ENCODE measurements at places on chromosomes 1 and 21. TPM values are rescaled to one million over a fixed set of nuclear protein-coding genes. Genes with fewer than 3 reads are reported as not detected.
A peak's percentile ranks its signal among the peaks of the same experiment; 100 is the strongest.

- no peak overlapping the region for H3K27ac ChIP-seq
- DNase-seq = peak; percentile 23
- no peak overlapping the region for H3K4me3 ChIP-seq
- no peaks in the 10 kb centered on the region for H3K36me3 ChIP-seq
- H3K4me1 ChIP-seq = peaks cover 8% of the 10 kb centered on the region
Observed at GRCh38 chr1:109624201-109625010, 4.8 kb downstream of the AMPD2 start.

- no peaks in the 10 kb centered on the region for H3K4me1 ChIP-seq
- no peaks in the 10 kb centered on the region for H3K27me3 ChIP-seq
- no peaks in the 10 kb centered on the region for H3K36me3 ChIP-seq
- DNase-seq = no peak
- no peak overlapping the region for H3K4me3 ChIP-seq
Observed at GRCh38 chr1:203063287-203063686, 22.5 kb downstream of the MYOG start.

GRCh38 chr1:194252199-194252598 lies 1065.8 kb upstream of the B3GALT2 start:
- no peaks in the 10 kb centered on the region for H3K36me3 ChIP-seq
- no peak overlapping the region for H3K4me3 ChIP-seq
- no peak overlapping the region for H3K27ac ChIP-seq
- no peaks in the 10 kb centered on the region for H3K27me3 ChIP-seq
- no peak for DNase-seq

DNA sequence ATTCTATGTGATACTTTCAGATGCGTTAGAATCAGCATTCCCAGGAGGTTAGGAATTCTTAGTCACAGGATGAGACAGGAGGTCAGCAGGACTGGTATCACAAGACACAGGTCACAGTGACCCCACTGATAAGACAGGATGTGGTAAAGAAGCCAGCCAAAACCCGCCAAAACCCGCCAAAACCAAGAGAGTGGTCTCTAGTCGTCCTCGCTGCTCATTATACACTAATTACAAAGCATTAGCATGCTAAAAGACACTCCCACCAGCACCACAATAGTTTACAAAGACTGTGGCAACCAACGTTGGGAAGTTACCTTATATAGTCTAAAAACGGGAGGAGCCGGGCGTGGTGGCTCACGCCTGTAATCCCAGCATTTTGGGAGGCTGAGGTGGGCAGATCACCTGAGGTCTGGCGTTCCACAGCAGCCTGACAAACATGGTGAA lies 13.9 kb upstream of the ACTA1 start:
- H3K4me3 ChIP-seq = no peak overlapping the region
- no peaks in the 10 kb centered on the region for H3K4me1 ChIP-seq
- no peak overlapping the region for H3K27ac ChIP-seq
- no peaks in the 10 kb centered on the region for H3K36me3 ChIP-seq
- DNase-seq = no peak

The RNU11 gene
- not detected for total RNA-seq

DNA sequence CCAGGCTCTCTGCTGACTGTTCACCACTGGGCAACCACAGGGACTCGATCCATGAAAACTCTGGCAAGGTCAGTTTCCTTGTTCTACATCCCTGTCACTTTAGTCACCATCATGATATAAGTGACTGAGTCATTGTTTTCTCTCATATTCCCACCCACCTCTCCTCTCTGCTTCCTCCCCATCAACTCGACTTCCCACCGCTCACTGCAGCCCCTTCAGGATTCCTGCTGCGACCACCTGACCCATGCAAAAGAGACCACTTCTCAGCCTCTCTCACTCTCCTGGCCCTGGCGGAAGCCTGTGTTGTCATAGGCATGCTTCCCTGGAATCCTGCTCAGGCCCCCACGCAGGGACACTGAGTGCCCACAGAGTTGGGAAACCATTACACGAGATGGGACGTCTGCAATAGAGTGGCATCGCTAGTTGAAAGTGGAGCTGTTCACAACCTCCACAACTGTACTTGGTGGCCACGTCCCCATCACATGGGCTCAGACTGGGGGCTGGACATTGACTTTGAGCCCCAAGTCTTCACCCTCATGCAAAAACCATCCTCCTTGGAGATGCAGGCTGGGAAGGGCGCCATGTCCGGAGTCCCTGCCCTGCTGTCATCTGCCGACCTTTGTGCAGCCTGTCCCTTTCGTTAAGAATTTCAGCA lies 1.8 kb upstream of the TFF2 start:
- H3K4me1 ChIP-seq = no peaks in the 10 kb centered on the region
- H3K27me3 ChIP-seq = no peaks in the 10 kb centered on the region
- DNase-seq = no peak
- H3K4me3 ChIP-seq = no peak overlapping the region

The RXFP4 gene
- total RNA-seq = not detected

GRCh38 chr1:42922687-42923366 lies 35.8 kb downstream of the SLC2A1 start:
- no peak overlapping the region for H3K4me3 ChIP-seq
- no peaks in the 10 kb centered on the region for H3K27me3 ChIP-seq
- no peak overlapping the region for H3K27ac ChIP-seq
- peaks cover 2% of the 10 kb centered on the region for H3K4me1 ChIP-seq
- no peaks in the 10 kb centered on the region for H3K36me3 ChIP-seq
- DNase-seq = no peak

The CHIA gene
- total RNA-seq = not detected

The AKNAD1 gene
- not detected for total RNA-seq

- no peak overlapping the region for H3K4me3 ChIP-seq
- no peaks in the 10 kb centered on the region for H3K36me3 ChIP-seq
- H3K4me1 ChIP-seq = no peaks in the 10 kb centered on the region
- DNase-seq = no peak
Observed at GRCh38 chr1:82578086-82578726, 777.5 kb downstream of the ADGRL2 start.

DNA sequence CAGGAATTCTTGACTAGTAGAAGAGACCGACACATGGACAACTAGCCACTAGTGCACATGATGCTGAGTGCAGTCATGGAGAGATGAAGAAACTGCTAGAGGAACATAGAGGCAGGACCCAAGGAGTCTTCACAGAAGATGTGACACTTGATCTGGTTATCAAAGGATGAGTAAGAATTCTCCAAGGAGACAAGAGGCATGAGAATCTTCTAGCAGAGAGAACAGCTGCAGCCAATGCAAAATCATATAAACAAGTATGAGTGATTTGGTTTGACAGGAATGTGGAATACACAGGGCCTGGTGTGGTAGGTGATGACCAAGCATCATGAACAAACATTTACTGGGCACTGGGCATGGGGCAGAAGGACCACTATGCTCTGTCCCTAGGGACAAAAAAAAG lies 140.9 kb upstream of the CTTNBP2NL start:
- H3K36me3 ChIP-seq = no peaks in the 10 kb centered on the region
- DNase-seq = no peak
- no peaks in the 10 kb centered on the region for H3K27me3 ChIP-seq
- no peak overlapping the region for H3K4me3 ChIP-seq
- no peak overlapping the region for H3K27ac ChIP-seq

DNA sequence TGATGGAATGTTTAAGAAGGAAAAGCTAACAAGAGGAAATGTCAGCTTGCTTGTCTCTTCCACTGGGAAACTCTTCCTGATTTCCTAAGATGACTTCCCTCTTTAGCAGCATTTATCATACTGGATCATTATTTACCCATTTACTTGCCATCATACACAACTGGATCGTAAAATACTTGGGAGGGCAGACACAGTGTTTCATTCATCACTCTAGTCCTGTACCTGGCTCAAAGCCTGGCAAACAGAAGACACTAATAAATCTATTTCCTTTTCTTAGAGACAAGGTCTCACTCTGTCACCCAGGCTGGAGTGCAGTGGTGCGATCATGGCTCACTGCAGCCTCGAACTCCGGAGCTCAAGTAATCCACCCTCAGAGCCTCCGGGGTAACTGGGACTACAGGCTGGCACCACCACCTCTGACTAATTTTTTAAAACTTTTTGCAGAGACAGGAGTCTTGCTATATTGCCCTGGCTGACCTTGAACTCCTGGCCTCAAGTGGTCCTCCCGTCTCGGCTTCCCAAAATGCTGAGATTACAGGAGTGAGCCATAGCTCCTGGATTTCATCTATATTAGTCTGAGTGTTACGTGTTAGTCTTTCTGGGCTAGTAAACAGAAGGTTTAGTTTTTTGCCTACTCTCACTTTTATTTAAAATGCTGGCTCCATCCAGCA lies 574.6 kb downstream of the SMYD3 start:
- DNase-seq = no peak
- no peaks in the 10 kb centered on the region for H3K36me3 ChIP-seq
- H3K4me3 ChIP-seq = no peak overlapping the region
- no peaks in the 10 kb centered on the region for H3K4me1 ChIP-seq
- no peaks in the 10 kb centered on the region for H3K27me3 ChIP-seq

- H3K27me3 ChIP-seq = no peaks in the 10 kb centered on the region
- no peak overlapping the region for H3K27ac ChIP-seq
- H3K4me1 ChIP-seq = no peaks in the 10 kb centered on the region
- no peak for DNase-seq
Observed at GRCh38 chr1:164466001-164466421, 93.0 kb upstream of the PBX1 start.

DNA sequence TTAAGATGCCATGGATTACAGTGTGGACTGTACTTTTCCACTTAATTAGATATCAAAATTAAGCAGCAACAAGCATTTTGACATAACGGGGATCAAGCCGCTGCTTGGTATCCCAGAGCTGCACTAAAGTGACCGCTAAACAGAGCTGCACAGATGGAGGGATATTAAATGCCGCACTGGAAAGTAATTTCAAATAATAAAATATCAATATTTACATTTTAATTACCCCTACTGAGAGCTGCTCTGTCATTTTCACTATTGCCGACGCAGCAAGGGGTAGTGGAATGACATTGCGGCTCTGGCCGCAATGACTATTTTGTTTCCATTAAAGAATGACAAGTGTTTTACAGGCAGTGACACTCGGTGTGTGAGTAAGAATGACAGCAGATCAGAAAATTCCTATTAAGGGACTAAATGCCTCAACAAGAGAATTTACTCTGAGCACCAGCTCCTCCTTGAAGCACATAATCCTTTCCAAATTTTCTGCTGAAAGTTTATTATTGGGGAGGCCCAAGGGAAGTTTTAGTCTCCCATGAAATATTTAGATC lies 109.1 kb upstream of the USH2A start:
- no peak overlapping the region for H3K4me3 ChIP-seq
- DNase-seq = no peak
- no peaks in the 10 kb centered on the region for H3K27me3 ChIP-seq
- H3K36me3 ChIP-seq = no peaks in the 10 kb centered on the region
- no peak overlapping the region for H3K27ac ChIP-seq
- no peaks in the 10 kb centered on the region for H3K4me1 ChIP-seq

DNA sequence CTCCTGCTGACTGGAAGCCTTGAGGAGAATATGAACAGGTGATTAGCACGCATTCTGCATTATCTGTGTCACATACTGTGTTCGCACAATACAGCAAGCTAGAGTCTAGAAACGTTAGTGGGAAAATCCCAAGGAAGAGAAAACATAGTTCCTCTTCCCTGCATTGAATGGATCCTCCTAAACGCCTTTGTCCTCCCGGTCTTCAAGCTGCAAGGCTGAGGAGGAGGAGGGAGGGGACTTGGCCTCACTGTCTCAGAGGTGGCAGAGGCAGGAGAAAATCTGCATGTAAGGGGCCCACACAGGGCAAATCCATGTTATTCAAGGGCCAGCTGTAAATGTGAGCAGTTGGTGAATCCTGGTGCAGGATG lies 34.4 kb downstream of the WNT9A start:
- no peak for DNase-seq
- no peak overlapping the region for H3K4me3 ChIP-seq
- peaks cover 10% of the 10 kb centered on the region for H3K4me1 ChIP-seq
- H3K27ac ChIP-seq = no peak overlapping the region
- H3K27me3 ChIP-seq = no peaks in the 10 kb centered on the region
- H3K36me3 ChIP-seq = no peaks in the 10 kb centered on the region

The FAM72C gene
- total RNA-seq = 0.37 TPM

GRCh38 chr1:119964673-119965363 lies 68.5 kb upstream of the ADAM30 start:
- peaks cover 20% of the 10 kb centered on the region for H3K4me1 ChIP-seq
- no peak for DNase-seq
- H3K27ac ChIP-seq = peak overlapping the region; percentile 8
- H3K36me3 ChIP-seq = no peaks in the 10 kb centered on the region
- no peaks in the 10 kb centered on the region for H3K27me3 ChIP-seq

- no peak overlapping the region for H3K27ac ChIP-seq
- no peaks in the 10 kb centered on the region for H3K27me3 ChIP-seq
- no peak overlapping the region for H3K4me3 ChIP-seq
- no peak for DNase-seq
Observed at GRCh38 chr1:18422076-18422777, 58.5 kb upstream of the KLHDC7A start.

The FCRL1 gene
- total RNA-seq = not detected

GRCh38 chr21:21898801-21899200 lies 900.6 kb downstream of the NCAM2 start:
- H3K36me3 ChIP-seq = no peaks in the 10 kb centered on the region
- H3K27ac ChIP-seq = no peak overlapping the region
- DNase-seq = no peak

The GOLT1A gene
- total RNA-seq = not detected

The BCL2L15 gene
- total RNA-seq = 6.7 TPM

- no peaks in the 10 kb centered on the region for H3K27me3 ChIP-seq
- no peaks in the 10 kb centered on the region for H3K4me1 ChIP-seq
- H3K36me3 ChIP-seq = no peaks in the 10 kb centered on the region
- no peak overlapping the region for H3K4me3 ChIP-seq
Observed at GRCh38 chr21:42057851-42058437, 13.2 kb upstream of the UMODL1 start.

DNA sequence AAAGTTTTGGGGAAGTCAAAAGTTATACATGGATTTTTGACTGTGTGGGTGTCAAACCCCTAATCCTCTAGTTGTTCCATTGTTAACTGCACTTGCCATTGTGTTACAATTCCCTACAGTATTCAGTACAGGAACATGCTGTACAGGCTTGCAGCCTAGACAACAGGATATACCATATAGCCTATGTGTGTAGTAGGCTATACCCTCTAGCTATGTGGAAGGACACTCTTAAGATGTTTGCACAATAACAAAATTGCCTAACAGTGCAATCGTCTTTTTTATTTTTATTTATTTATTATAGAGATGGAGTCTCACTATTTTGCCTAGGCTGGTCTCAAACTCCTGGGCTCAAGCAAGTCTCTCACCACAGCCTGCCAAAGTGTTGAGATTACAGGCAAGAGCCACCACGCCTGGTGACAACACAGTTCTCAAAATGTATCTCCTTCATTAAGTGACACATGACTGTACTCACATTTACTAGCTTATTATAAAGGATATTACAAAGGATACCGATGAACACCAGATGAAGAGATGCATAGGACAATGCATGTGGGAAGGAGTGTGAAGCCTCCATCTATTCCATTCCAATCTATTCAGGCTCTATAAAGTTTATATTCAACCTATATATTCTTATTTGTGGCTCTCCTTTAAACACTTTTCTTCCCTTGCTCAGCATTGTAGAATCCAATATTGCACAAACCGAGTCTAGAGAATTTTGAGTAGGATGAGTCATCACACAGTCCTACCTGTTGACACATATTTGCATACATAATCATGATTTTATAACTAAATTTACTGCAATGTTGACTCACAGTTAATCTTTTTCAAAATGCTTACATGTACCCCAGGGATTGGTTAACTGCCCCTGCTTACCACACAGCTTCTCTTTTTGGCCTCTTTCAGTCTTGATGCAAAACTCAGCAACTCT lies 28.4 kb upstream of the CEP350 start:
- no peaks in the 10 kb centered on the region for H3K36me3 ChIP-seq
- no peak overlapping the region for H3K27ac ChIP-seq
- H3K27me3 ChIP-seq = no peaks in the 10 kb centered on the region
- H3K4me3 ChIP-seq = no peak overlapping the region
- no peak for DNase-seq

GRCh38 chr1:101898137-101898536 lies 98.6 kb downstream of the OLFM3 start:
- H3K27me3 ChIP-seq = no peaks in the 10 kb centered on the region
- H3K27ac ChIP-seq = no peak overlapping the region
- DNase-seq = no peak
- no peaks in the 10 kb centered on the region for H3K36me3 ChIP-seq
- H3K4me1 ChIP-seq = no peaks in the 10 kb centered on the region

Measured in ovary (tissue), 10 donors.